ENCODE measurements at places on chromosomes 12 and 14.

DNA sequence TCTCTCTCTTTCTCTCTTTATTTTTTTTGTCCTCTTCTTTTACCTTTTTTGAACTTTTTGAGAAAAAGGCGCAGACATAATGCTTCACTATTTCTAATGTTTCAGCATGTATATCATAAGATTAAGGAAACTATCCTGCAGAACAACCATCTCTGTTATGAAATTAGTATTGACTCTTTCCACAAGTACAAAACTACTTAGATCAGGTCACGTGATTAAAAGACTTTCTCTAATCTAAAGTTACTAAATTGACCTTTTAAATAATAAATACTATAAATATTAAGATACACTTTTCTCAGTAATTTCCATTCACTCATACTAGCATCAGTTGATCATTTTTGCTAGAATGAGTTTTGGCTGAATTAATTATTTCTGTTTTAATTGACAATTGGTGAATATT is 844.5 kb upstream of the LRFN5 start:
- no peak overlapping the region for H3K4me3 ChIP-seq
- no peak for DNase-seq
- no peaks in the 10 kb centered on the region for H3K4me1 ChIP-seq
- no peaks in the 10 kb centered on the region for H3K36me3 ChIP-seq

DNA sequence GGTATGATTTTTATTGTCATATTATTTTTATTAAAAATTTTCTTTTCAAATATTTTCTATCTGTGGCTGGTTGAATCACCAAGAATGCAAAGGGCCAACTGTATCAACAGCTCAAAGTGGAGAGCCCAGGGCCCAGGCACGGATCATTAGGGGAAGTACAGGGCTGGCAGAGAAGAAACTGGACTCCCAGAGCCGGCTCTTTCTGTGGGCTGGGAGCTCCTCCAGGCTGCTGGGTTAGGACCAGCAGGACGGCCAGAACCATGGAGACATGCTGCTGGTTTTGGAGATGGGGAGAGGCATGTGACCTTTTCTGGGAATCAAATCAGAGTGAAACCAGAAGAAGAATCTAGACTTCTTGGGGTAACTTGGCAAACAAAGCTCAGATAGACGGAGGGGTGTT is 220.5 kb downstream of the CACNA1C start:
- no peak overlapping the region for H3K4me3 ChIP-seq
- H3K36me3 ChIP-seq, result no peaks in the 10 kb centered on the region
- H3K27ac ChIP-seq, result no peak overlapping the region
- no peak for DNase-seq
- peaks cover 3% of the 10 kb centered on the region for H3K27me3 ChIP-seq

DNA sequence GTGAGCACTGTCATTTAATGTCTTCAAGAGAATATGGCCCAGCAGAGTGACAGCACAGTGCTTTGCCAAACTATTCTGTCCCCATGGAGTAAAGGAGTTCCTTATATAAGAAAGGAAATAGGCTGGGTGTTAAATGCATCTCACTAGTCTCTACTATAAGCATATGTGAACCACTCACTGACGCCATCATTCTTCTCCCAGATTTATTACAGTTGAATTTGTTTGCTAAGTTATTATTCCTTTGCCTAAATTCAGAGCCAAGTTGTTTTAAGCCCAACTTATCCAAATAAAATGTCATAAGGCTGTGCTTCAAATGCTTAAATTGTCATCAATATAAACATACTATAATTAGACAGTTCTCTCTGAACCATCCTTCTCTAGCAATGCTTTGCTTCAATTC is 151.6 kb downstream of the KCNA5 start:
- H3K4me3 ChIP-seq, result no peak overlapping the region
- no peak overlapping the region for H3K27ac ChIP-seq
- peaks cover 1% of the 10 kb centered on the region for H3K27me3 ChIP-seq
- no peaks in the 10 kb centered on the region for H3K4me1 ChIP-seq

GRCh38 chr14:76716285-76716684 is 45.0 kb upstream of the VASH1 start:
- H3K27ac ChIP-seq, result no peak overlapping the region
- no peak for DNase-seq
- no peaks in the 10 kb centered on the region for H3K36me3 ChIP-seq
- no peak overlapping the region for H3K4me3 ChIP-seq
- peaks cover 4% of the 10 kb centered on the region for H3K4me1 ChIP-seq
- H3K27me3 ChIP-seq, result peaks cover 32% of the 10 kb centered on the region

DNA sequence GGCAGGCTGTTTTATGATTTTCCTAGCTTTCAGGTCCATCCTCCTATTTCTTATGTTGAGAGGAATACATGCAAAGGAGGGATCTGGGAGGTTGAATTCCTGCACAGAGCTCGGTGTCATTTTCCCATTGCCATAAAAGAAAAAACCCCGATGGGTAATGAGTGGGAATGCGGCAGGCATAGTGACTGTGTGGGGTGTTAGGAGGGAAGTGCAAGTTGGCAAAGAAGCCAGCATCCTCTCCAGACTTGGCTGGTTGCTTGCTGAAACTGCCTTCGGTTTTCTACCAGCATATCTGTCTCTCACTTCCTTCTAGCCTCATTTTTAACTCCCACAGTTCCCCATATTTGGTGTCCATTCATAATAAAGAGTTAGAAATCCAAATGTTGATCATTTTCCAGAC is 1046.1 kb downstream of the SLC6A15 start:
- H3K27me3 ChIP-seq, result no peaks in the 10 kb centered on the region
- H3K4me3 ChIP-seq, result no peak overlapping the region
- H3K36me3 ChIP-seq, result no peaks in the 10 kb centered on the region
- no peak for DNase-seq
- H3K4me1 ChIP-seq, result no peaks in the 10 kb centered on the region
- H3K27ac ChIP-seq, result no peak overlapping the region
